ENCODE measurements at places on chromosomes 4 and X.

- DNase-seq: no peak
Observed at GRCh38 chr4:56958111-56958517, 19.3 kb downstream of the NOA1 start.

DNA sequence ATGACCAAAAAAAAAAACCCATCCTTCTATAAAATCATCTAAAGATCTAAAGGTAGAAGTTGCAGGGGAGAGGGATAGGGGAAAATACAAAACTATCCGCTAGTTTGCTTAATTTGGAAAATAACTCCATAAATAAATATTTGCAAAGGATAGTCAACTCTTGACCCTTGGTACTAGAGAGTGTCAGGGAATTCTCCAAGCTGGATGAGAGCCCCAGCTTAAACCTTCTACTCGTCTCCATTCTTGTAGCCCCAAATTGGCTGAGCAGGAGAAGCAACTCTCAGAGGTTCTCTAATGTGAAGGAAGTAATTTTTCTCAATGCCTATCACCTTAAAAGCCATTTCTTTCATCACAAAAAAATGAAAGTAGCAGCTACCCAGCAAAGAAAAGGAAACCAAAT lies 35.2 kb downstream of the ACSL4 start:
- DNase-seq: no peak

GRCh38 chr4:147580396-147580795 lies 36.8 kb upstream of the TMEM184C start:
- no peak for DNase-seq

- no peak for DNase-seq
Observed at GRCh38 chrX:52988985-52989917, 30.9 kb upstream of the FAM156A start.

DNA sequence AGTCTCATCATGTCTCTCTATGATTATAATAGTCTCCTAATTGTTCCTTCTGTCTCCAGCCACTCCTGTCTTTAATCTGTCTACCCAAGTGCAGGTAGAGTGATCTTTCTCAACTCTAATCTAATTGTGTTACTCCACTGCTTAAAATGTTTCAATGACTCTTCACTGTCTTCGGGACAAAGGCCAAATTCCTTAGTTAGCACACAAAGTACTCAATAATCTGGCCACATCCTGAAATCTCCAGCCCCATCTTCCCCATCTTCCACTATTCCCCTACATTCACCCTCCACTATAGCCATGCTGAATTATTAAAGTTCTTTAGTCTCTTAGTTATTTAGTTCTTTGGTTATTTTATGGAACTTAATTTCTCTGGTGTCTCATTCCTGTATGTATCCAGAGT lies 353.3 kb downstream of the OPHN1 start:
- no peak for DNase-seq

DNA sequence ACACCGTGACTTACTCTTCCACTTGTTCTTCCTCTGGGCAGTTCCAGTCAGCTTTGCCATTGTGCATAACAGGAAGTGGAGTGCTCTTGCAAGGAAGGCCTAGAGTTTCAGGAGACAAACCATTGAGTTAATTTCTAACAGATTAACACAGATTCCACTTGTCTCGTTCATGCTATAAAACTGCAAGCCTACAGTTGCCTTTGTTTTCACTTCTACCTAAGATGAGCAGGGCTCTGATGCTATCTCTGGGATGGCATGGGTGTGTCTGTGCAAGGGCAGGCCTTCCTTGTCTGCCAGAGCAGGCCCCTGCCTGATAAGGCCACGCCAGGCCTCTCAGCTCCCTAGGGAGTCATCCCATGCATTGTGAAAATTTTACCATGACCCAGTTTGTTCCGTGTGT lies 67.7 kb upstream of the PGRMC2 start:
- no peak for DNase-seq

- no peak for DNase-seq
Observed at GRCh38 chr4:10104211-10104990, 12.2 kb downstream of the WDR1 start.

DNA sequence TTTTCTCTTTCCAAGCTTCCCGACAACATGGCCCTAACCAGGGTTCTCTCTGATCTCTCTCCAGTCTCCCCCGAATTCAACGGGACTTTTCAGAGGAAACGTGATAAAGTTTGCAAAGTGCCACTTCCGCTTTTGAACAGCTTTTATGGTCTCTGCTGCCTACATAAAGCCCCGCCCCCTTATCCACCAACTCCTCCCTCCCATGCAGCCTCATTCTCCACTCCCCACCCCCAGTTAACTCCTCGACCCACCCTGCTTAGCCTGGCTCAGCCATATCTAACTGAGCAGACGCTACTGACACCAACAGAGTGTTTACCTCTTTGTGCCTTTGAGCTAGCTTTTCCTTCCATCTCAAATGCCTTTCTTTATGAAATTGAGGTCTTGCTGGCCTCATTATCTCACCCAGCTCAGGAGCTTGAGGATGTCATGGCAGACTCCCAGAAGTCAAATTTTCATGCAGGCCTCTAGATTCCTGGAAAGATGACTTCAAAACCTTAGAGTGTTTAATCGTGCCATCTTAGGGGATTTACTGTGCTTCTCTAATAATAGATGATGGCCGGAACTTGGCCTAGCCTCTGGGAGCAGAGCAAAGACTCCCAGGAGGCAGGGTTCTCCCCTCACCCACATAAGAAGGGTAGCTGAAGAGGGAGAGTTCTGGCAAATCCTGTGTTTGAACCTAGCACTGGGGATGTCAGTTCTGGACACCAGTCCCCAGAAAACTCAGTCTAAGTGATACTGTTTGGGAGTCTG lies 606.0 kb downstream of the BCOR start:
- DNase-seq: peak; percentile 35

GRCh38 chr4:31089815-31090214 lies 369.6 kb downstream of the PCDH7 start:
- no peak for DNase-seq

- no peak for DNase-seq
Observed at GRCh38 chrX:10854594-10854993, 234.2 kb upstream of the MID1 start.

DNA sequence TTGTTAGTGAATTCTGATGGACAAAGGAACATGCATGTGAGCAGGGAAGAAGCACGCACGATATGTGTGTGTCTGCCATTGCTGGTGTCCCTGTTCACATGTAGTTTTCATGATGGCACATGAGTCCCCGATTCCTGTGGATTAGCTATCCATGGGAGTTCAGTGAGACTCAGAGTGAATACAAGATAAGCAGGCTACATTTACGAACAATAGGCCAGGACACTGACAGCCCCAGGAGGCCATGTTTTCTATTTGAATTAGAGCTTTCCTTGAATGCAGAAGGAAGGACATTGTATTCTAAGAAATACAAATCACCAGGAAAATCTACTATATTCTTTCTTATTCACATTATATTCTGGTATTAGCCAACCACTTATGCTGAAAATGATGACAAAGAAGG lies 171.4 kb downstream of the PPP1R2C start:
- DNase-seq: no peak

GRCh38 chr4:47415719-47416118 lies 47.8 kb downstream of the COMMD8 start:
- DNase-seq: no peak

DNA sequence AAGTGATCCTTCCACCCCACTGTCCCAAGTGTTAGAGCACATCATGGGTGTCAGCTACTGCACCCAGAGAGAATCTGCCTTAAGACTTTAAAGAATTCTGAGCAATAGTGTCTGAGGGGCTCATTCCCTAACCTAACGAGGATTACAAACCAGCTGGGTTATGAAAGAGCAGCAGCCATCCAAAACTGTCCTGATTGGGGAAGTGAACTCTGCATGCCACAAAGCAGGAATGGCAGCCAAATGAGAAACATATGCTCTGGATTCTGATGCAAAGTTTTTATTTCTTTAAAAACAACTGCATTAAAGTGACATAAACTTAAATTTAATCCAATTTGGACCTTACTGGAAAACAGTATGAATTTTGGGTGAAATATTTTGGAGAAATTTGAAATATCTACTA lies 103.2 kb downstream of the ANXA3 start:
- no peak for DNase-seq

GRCh38 chrX:129845616-129846190 lies 2.0 kb upstream of the ZDHHC9 start:
- no peak for DNase-seq

DNA sequence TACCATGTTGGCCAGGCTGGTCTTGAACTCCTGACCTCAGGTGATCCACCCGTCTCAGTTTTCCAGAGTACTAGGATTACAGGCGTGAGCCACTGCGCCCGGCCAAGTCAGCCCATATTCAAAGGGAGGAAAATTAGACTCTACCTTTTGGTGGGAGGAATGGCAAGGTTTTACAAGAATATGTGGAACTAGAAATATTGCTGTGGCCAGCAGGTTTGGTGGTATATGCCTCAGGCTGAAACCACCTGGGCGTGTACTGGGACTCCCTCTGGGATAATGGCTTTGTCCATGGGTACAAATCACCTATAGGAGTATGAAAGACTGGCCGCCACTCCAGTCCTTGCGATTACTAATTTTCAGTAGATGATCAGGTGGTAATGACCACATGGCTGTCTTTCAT lies 32.4 kb downstream of the SAT1 start:
- DNase-seq: no peak

DNA sequence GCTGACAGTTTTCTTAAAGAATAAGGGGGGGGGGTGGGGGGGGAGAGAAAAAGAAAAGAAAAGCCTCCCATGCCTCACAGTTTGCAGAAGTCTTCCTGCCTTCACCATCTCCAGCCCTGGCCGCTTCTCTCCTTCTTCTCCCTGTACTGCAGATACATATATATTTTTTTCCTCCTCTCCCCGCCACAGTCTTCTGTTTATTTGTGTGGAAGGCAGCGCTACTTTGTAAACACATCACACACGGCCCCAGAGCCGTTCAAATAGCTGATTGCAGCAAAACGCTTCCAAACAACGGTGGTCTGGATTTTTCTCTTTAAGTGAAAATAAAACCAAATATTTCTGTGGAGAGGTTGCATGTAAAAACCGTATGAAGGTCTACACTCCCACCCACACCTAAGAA lies 732 bp downstream of the NLGN4X start:
- DNase-seq: no peak

GRCh38 chr4:13441506-13441905 lies 42.6 kb downstream of the RAB28 start:
- no peak for DNase-seq

DNA sequence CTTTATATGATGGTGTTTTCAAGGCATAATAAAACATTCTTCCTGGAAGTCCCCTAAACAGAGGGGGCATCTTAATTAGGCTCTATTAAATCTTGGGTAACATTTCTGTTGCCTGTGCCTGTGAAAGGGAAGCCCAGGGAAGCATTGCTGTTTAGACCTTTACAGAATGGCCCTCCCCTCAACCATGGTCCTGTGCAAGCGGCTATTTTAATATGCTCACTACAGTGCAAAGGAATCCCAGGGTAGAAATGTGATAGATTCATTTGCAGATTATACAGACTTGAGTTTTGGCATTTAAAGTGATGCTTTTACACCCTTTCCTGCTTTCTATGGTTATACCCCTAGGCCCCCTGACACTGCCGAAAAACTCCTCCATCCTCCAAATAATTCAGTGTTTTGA lies 65.3 kb downstream of the CLCN5 start:
- DNase-seq: no peak

- DNase-seq: no peak
Observed at GRCh38 chrX:154457491-154458115, 478 bp upstream of the PLXNA3 start.

GRCh38 chr4:83490876-83491450 lies 6.1 kb upstream of the ABRAXAS1 start:
- no peak for DNase-seq

DNA sequence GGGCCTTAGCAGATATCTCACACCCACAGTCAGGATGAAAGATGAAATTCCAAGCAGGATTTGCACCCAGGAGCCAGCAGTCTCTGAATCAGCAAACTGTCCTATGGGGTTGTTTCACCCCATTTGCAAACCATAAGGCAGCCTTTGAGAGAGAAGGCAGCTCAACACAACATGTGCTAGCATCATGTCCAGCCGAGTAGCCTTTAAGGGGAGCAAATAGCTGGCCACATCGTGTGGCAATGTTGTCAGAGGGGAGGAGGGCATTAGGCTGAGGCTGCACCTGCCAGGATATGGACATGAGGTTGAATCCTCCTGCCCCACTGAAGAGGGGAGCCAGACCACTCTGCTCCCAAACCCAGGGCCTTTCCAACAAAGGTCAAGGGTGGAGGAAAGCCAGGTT lies 20.6 kb upstream of the PJA1 start:
- DNase-seq: no peak

DNA sequence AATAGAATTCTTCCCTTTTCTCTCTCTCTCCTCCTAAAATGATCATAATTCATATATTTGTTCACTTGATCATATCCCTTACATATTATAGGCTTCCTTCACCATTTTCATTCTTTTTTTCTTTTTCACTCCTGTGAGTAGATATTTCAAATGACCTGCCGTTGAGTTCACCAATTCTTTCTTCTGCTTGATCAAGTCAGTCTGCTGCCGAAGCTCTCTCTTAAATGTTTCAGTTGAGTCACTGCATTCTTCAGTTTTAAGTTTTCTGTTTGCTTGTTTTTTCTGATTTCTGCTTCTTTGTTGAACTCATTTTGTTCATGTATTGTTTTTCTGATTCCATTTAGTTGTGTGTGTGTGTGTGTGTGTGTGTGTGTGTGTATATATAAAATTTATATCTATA lies 354.3 kb downstream of the GPAT3 start:
- no peak for DNase-seq

DNA sequence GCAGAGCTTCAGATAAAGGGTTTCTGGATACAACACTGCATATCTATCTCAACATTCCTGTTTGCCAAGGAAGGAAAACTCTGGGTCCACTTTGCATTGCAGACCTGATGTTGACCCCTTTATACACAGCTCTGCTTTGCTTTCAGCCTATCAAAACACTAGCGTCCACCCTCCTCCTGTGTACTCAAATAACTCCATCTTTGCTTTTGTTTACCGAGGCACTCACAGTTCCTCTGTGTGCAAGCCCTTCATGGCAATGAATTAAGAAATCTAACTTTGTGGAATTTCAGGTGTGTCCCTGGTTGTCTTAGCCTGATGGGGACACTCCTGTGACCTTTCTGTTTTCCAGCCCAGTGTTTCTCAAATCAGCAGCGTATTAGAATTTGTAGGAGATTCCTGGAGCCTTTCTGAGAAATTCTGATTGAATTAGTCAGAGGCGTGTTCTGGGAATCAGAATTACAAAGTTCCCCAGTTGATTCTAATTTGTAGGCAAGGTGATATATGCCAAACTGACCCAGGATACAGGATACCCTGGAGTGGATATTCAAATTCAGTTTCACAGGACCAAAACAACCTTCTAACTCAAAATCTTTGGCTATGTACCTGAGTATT lies 68.6 kb downstream of the DTHD1 start:
- no peak for DNase-seq
